ENCODE measurements at places on chromosomes 7 and 10.
A peak's percentile ranks its signal among the peaks of the same experiment; 100 is the strongest.

DNA sequence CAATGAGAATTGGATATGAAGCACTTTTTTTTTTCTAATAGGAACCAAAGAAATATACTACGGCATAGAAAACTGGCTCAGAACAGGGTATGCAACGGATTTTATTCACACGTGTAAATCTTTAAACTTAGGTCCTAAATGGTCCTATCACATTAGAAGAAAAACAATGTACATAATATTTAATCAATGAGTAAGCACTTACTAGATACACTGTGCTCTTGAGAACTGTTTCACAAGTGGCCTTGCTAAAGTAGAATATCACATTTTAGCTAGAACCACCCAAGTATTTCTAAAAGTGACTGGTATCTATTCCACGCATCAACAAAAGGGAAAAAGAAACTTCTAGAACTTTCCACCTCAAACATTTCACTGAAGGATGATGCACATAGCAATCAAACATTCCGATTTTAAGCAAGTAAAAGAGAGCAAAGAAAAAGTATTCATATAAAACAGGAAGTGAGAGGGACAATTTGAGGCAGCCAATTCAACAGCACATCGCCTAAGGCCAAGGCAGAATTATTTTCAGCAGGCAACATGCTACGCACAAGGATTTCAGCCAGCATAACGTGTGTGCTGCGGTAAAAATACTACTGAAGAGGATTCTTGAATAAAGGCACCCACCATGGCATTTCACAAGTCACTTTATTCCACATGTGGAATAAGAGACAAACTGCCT, 55.8 kb downstream of the PARD3 start:
- peak; percentile 11 for DNase-seq

- no peak for DNase-seq
Observed at GRCh38 chr7:90701771-90702170, 105.7 kb downstream of the CDK14 start.

- DNase-seq: no peak
Observed at GRCh38 chr7:40824461-40824860, 689.7 kb downstream of the SUGCT start.

DNA sequence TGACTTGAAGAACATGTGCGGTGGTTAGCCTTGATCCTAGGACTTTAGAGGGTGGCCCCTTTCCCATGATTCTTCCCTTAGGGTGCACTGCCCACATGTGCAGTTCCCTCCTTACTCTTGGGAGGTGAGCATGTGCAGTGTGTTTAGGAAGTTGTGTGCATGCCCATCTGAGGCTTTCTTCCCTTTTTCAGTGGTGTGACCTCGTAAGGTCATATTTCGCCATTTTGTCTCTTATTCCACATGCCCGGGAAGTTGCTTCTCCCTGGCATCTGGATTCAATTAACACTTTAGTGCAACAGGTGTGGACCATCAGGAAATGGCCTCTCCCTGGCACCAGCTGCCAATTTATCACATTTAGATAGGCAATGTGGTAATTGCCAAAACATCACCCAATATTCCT, 380.6 kb upstream of the VSTM2A start:
- DNase-seq: no peak

- no peak for DNase-seq
Observed at GRCh38 chr10:97048649-97049427, 136.9 kb downstream of the SLIT1 start.

DNA sequence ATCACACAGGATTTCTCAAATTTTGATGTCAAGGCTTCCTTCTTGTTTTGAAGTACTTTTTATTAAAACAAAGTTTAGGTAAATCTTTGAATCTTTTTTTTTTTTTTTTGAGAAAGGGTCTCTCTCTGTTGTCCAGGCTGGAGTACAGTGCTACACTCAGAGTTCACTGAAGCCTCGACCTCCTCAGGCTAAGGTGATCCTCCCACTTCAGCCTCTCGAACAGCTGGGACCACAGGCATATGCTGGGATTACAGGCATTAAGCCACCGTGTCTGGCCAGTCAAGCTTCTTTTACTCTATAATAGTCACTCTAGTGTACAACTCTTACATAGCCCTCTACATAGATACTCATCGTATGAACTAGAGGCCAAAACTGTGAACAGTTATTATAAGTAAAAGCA, 3.4 kb downstream of the RUFY2 start:
- DNase-seq: no peak

DNA sequence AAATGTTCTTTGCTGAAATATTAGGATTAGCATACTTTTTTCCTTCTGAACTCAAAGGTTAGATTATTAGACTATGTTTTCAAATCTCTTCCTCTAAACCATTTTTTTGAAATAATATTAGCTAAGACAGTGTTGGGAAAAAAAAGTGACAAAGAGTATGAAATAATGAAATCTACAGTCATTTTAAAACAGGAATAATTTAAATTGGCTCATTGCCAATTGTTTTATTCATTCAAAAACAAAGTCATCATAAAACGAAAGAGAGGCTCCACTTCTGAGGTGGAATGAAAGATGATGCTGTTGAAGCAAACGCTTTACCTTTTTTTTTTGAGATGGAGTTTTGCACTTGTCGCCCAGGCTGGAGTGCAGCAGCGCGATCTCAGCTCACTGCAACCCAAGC, 51.2 kb downstream of the RNF32 start:
- no peak for DNase-seq

DNA sequence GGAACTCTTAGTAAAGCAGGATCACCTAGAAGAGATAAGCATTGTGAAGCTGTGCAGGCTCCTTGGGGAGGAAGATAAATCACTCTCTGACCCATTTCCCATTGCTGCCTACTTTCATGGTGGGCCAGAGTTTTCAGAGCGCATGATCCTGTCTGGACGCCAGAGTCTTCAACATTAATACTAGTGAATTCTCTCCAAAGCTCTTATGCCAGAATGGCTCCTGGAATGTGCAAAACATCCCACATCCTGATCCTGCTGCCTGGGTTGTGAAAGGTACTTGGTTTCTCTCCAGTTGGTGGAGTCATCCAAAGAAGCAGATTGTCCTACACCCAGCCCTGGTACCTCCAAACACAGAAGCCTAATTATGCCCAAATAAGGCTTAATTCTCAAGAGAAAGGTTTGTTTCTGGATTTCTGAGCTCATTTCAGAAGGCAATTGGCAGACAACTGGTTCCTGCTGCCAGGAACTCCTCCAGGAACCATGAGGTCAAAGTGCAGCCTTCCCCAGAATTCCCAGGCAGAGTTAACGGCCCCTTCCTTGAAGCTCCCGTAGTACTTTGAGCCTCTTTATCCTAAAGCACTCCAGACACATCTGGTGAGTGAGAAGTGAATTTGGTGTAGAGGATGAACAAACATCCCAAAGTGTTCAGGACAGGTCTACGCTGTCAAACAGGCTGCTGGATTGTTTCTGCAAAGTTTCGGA, 495.2 kb downstream of the PLXNA4 start:
- DNase-seq: no peak

- no peak for DNase-seq
Observed at GRCh38 chr10:128061306-128062300, 64.6 kb downstream of the MKI67 start.

DNA sequence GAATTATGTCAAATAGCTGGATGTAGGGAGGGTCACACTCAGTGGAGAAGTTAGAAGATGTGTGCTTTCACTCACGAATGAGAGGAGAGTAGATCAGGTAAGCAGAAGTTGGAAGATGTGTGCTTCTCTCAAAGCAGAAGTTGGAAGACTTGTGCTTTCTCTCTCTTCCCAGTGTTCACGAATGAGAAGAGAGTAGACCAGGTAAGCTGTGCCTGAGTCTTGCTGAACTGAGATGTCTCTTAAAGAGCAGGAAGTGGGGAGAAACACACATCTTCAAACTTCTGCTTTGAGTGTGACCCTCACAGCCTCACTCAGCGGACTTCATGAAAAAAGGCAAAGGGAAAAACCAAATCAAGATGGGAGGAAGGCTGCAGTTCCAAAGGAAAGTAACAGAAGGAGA, 7.0 kb upstream of the TMEM243 start:
- DNase-seq: no peak

DNA sequence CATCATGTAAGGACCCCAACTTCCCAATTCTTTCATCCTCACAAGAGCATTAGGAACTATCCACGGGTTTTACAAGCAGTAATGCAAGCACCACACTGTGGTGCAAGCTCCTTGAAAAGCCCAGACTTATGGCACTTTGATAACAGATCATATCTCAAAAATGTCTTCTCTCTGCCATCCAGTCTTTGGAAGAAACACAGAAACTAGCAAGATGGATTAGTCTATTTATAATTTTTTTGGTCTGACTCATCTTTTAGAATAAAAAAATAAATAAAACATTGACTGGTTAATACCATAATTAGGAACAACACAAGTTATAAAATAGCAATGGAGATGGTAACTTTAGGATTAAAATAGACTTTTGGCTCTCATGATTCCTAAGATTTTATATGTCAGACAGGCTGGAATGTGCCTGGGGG, 49.0 kb upstream of the CALD1 start:
- DNase-seq: peak; percentile 14

GRCh38 chr10:127243490-127244272, 47.3 kb upstream of the INSYN2A start:
- peak; percentile 20 for DNase-seq

DNA sequence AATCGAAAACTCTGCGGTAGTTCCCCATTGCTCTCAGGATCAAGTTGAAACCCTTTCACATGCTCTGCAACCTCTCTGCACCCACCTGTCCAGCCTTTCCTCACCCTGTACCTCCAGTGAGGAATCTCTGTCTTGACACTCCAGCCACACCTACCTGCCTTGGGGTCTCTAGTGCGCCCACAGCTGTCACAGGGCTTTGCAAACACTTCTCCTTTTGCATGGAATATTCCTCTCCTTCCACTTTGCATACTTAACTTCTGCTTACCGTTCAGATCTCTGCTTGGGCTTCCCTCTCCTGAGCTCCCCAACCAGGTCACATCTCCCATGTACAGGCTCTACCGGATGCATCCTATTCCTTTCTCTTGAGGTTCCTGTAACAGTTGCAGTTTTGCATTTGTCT, 6.6 kb upstream of the ZYX start:
- DNase-seq: peak; percentile 63

- peak; percentile 50 for DNase-seq
Observed at GRCh38 chr7:1920266-1920681, 250.2 kb downstream of the ELFN1 start.

- DNase-seq: no peak
Observed at GRCh38 chr10:11757454-11757820, 15.3 kb downstream of the ECHDC3 start.

Data from inflammatory macrophage treated with lipopolysaccharide for 4 hours (primary cell).